ENCODE measurements at places on chromosomes 2 and 18.

GRCh38 chr2:179771791-179772190, 89.6 kb downstream of the ZNF385B start:
- no peak for DNase-seq

GRCh38 chr18:57942493-57942892, 101.5 kb upstream of the NEDD4L start:
- DNase-seq: no peak

DNA sequence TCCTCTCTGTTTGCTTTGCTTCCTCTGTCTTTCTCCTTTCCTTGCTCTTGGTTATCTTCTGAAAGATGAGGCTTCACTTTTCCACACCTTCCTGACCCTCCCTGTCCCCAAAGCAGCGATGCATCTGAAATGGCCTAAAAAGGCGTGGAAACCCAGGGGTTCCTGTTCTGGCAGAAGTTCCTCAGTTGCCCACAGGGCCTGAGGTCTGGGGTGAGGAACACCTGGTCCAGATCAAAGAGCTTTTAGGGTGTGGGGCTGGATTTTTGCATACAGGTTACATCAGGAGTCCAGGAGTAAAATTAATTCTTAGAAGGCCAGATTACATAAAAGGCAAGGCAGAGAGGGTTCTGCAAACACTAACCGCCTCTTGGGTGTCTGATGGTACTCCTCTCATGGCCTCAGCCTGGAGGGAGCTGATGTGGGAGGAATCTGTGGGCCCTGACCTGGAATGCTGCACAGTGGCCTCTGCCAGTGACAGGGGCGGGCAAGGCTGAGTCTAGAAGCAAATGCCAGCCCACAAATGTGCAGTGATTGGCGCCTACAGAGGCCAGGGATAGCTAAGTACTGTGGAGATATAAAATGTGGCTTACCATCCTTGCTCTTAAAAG, 41.8 kb downstream of the INPP4A start:
- no peak for DNase-seq

DNA sequence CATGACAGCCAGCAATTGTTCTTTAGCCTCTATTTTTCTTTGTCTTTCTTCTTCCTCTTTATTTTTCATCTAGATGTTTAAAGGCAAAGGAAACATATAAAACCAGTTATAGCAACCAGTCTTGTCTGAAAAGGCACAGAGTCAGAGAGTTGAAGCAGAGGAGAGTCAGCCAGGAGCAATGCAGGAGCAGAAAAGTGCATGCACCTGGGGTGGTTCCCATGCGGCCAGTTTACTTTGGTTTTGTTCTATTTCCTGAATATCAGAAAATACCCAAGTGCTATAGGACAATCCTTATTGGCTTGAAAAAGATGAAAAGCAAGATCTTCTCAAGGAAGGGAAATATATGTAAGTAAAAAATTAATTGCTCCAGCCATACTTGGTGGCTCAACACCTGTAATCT, 44.9 kb downstream of the CFAP210 start:
- no peak for DNase-seq

GRCh38 chr2:7037340-7038333, 120.4 kb downstream of the RNF144A start:
- peak; percentile 61 for DNase-seq

GRCh38 chr18:46578987-46579386, 78.0 kb downstream of the LOXHD1 start:
- no peak for DNase-seq

DNA sequence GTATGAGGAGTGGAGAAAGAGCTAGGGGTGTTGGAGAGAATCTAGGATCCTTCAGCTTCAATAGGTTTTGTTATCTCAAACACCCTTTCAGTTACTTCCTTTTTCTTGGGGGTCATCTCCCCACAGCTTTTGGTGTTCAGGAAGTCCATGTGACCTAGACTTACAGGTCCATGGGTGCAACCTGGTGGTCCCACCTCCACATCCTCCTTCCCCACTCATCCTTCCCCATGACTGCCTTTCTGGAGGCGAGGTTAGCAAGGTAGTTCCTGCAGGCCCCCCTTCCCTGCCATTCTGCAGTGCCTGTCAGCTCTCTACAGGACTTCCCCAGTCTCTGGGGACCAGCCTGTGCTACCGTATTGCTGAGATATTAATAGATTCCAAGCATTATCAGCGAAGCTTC, 107.6 kb downstream of the TMEM17 start:
- DNase-seq: no peak

- DNase-seq: no peak
These were observed 106.8 kb downstream of the ASAP2 start for GRCh38 chr2:9313443-9313842.

GRCh38 chr2:42849311-42849710, 56.9 kb upstream of the HAAO start:
- no peak for DNase-seq

DNA sequence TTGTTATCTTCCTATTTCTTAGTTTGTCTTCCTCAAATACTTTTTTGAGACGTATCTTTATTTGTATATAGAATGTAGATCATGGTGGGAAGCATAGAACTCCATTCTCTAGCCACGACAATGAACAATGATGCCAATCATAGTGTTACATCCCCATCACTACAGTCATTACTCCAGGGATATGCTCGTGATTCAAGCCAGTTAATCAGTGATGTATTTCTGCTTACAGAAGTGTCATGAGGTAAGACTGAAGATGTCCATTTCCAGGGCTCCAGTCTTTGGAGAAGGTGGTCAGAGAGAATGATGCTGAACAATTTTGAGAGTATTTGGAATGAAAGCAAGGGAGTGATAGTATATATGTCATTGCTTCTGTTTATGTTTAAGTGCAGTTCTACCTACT, 777.2 kb upstream of the TMEFF2 start:
- no peak for DNase-seq

GRCh38 chr18:9571546-9571945, 42.8 kb downstream of the PPP4R1 start:
- no peak for DNase-seq

- DNase-seq: peak; percentile 28
These were observed at the start of gene SLC9A2 for GRCh38 chr2:102619414-102620319. SLC9A2 (plus strand) TSS chr2:102619553; CDS start chr2:102619849, 296 bp downstream.

DNA sequence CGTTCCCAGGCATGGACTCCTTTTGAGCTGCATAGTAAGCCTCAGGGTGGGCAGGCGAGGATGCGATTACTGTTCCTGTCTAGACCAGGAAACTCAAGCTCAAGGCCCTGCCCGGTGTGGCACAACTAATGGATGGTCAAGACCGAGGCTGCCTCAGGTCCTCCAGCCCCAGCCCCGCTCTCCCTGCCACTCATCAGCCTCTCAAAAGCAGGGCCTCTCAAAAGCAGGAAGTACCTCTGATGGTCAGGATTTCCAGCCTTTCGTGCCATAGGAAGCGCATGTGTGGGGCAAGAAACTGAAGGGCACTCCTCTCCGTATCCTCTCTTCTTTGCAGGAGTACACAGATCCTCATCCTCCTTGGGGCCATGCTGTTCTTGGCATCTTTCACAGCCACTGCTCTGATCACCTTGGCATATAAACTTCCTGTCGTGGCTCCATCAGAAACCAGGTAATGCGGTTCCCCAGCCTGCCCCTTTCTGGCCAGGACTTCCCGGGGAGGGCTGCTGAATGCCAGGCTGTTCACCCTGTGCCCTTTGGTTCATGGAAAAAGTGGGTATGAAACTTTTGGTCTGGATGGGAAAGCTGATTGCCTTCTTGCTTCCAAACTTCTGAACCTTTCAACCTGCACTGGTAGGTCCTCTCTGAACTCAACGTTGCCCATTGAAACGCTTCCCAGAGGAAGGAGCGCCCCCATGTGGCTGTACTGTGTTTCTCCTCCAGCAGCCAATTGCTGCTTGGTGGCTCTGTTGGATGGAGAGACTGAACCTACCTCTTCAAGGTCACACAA, 82.8 kb upstream of the SEC11C start:
- peak; percentile 31 for DNase-seq

Measured in AG08396 (cell line).